Cardiac ventricle fibroblast (primary cell): ENCODE measurements at places on chromosomes 11 and 22. TPM values are rescaled to one million over a fixed set of nuclear protein-coding genes. Genes with fewer than 3 reads are reported as not detected.

The FLRT1 gene
- 0.06 TPM in 1 of 2 replicates, not detected in the other for total RNA-seq

The FRMD8 gene
- total RNA-seq = 43.5 and 50.6 TPM in 2 replicates

The SCGB1C1 gene
- not detected in 2 replicates for total RNA-seq

The MMP10 gene
- total RNA-seq = 0.19 TPM in 1 of 2 replicates, not detected in the other

The GDPD4 gene
- not detected in 2 replicates for total RNA-seq

The PRR33 gene
- not detected in 2 replicates for total RNA-seq

The MS4A1 gene
- not detected in 2 replicates for total RNA-seq

The CRYBA4 gene
- not detected in 2 replicates for total RNA-seq

The SLC6A5 gene
- not detected in 2 replicates for total RNA-seq

The CCDC73 gene
- not detected in 2 replicates for total RNA-seq

The KIAA0930 gene
- 25.5 and 26.4 TPM in 2 replicates for total RNA-seq

The GRM5 gene
- not detected in 2 replicates for total RNA-seq

The NUP160 gene
- total RNA-seq = 18.2 and 18.9 TPM in 2 replicates

The ROBO4 gene
- 3.9 and 11.8 TPM in 2 replicates for total RNA-seq

The DDI1 gene
- not detected in 2 replicates for total RNA-seq

The MRPL21 gene
- total RNA-seq = 22.6 and 29.7 TPM in 2 replicates

The SVIP gene
- total RNA-seq = 0.75 and 0.88 TPM in 2 replicates

The TRAPPC4 gene
- total RNA-seq = 76.9 and 85.3 TPM in 2 replicates

The GNG3 gene
- total RNA-seq = not detected in 2 replicates

The RIC3 gene
- not detected in 2 replicates for total RNA-seq

The USP2 gene
- 0.15 TPM in 1 of 2 replicates, not detected in the other for total RNA-seq

The HEPN1 gene
- not detected in 2 replicates for total RNA-seq

The CD3D gene
- total RNA-seq = not detected in 2 replicates

The CCDC34 gene
- total RNA-seq = 1.7 and 2.7 TPM in 2 replicates

The OR2D2 gene
- total RNA-seq = not detected in 2 replicates

The PAMR1 gene
- 209 and 223 TPM in 2 replicates for total RNA-seq

The SLC22A8 gene
- total RNA-seq = not detected in 2 replicates

The OR5D16 gene
- not detected in 2 replicates for total RNA-seq

The SAA1 gene
- not detected in 2 replicates for total RNA-seq

The MRGPRX4 gene
- not detected in 2 replicates for total RNA-seq

The KCNJ1 gene
- not detected in 2 replicates for total RNA-seq

The BBOX1 gene
- total RNA-seq = not detected in 2 replicates

The DEUP1 gene
- total RNA-seq = not detected in 2 replicates

The IRAG1 gene
- 1.2 and 1.4 TPM in 2 replicates for total RNA-seq

The SCGB2A2 gene
- total RNA-seq = not detected in 2 replicates

The MPZL3 gene
- total RNA-seq = 0.05 and 0.06 TPM in 2 replicates

The NXPE4 gene
- not detected in 2 replicates for total RNA-seq

The SLC22A9 gene
- total RNA-seq = not detected in 2 replicates

The NXPE1 gene
- total RNA-seq = not detected in 2 replicates

The EML3 gene
- total RNA-seq = 50.7 and 57.5 TPM in 2 replicates

The ZNF214 gene
- total RNA-seq = 1.00 and 2.0 TPM in 2 replicates

The SLC2A11 gene
- total RNA-seq = 5.2 and 5.3 TPM in 2 replicates

The OR52E8 gene
- not detected in 2 replicates for total RNA-seq

The SMTNL1 gene
- not detected in 2 replicates for total RNA-seq

The VSIG10L2 gene
- not detected in 2 replicates for total RNA-seq

The OR10A3 gene
- not detected in 2 replicates for total RNA-seq

The DERL3 gene
- 0.06 TPM in 1 of 2 replicates, not detected in the other for total RNA-seq

The OR4A16 gene
- not detected in 2 replicates for total RNA-seq

The GAL3ST3 gene
- not detected in 2 replicates for total RNA-seq

The ANO9 gene
- not detected in 2 replicates for total RNA-seq

The TXN2 gene
- total RNA-seq = 65.1 and 69.6 TPM in 2 replicates

The KCNJ4 gene
- total RNA-seq = not detected in 2 replicates

The SYT7 gene
- 2.2 and 3.8 TPM in 2 replicates for total RNA-seq
